ENCODE measurements at places on chromosomes 5 and 9.

DNA sequence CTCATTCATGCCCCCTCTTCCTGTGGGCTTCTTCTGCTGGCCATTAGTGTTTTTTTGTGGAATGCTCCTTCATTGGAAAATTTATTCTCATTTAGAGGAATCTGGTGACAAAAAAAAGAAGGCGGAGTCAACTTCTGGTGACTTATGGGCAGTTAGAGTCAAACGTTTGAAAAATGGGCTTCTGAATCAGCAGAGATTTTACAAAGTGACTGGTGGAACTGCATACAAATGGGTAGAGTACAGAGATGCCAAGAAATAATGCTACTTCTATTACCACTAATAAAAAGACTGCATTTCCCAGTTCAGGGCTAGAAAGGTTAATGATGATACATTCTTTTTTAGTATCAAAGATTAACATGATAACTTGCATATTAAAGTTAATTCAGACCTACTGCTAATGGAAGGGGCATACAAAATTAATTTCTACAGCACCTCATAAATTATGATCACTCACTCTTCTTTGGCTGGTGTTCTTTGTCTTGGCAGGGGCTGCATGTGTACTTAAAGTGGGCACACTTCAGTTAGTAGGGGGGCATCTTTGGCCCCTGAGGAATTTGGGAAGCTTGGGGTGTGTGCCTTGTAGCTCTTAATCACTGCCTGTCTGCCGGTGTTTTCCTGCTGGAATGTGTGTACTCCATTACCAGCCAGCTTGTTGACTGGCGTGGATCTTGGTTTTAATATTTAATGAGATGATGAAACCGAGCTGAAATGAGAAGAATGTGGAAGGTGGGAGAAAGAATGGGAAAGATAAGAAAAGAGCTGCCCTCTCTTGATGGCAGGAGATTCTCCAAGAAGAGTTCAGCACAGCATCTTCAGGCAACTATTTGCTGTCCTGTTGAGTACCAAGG is 148.9 kb downstream of the DOCK2 start:
- DNase-seq = no peak

GRCh38 chr5:59548807-59549357 is 344.6 kb downstream of the PDE4D start:
- DNase-seq = no peak

DNA sequence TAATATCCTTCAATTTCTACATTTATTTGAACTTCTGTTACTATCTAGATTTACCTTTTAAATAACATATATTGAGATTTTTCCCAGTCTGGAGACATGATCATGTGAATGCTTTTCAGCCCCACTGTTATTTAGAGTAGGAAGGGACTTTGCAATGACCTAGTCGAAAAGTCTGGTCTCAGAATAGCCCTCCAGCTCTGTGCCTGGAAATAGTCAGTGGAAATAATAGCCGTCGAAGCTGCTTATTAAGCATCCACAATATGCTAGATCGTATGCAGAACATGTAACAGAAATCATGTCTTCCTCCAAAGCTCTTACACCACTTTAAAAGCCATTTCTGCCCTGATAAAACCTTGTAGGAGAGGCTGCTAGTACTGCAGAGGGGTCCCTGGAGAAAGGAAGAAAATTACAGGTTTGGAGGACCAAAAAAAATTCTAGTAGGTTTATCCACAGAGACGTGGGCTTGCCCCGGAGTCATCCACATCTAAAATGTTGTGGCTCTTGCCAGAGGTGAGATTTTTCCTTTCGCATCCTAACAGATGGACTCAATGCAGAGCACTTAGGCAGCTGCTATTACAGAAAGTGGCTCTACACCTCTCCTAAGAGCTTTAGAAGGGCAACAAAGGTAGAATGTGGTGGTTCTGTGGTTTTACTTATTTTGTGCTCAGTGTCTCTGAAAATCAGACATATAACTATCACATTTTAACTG is 2.5 kb upstream of the FGF1 start:
- DNase-seq = no peak

GRCh38 chr5:2213121-2213730 is 330.5 kb upstream of the IRX4 start:
- DNase-seq = no peak

GRCh38 chr9:31519011-31519410 is 865.4 kb upstream of the ACO1 start:
- DNase-seq = no peak

DNA sequence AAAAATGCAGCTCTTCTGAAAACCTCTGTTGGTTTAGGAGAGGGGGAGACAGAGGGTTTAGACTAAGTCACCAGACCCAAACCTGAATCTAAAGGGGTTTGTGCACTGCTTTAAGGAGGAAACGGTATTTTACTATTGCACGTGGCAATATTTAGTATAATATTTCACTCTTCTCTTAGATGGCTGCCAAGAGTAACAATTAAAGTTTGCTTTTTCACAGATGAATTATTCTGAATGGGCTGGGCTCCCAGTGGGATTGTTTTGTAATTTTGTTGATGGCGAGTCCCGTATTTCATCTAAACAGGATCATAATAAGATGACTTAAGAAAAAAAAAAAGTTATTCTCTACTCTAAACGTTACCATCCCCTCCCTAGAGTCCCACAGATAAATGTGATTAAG is 245.4 kb downstream of the PCSK5 start:
- no peak for DNase-seq

DNA sequence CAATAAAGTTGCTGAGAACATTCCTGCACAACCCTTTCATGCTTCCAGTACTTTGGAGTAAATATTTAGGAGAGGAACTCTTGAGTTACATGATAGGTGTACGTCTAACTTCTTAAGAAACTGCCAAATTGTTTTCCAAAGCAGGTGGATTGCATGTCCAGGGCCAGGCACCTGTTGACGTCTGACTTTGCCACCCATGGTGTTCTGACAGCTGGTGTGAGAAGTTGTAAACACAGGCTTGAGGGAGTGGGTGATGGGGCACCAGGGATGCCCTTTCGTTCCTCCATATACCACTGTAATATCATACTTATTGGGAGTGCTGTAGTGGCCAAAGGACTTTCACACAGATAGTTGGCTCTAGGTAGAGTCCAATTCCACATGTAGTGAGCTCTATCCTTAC is 352.1 kb downstream of the GADD45G start:
- DNase-seq = no peak

DNA sequence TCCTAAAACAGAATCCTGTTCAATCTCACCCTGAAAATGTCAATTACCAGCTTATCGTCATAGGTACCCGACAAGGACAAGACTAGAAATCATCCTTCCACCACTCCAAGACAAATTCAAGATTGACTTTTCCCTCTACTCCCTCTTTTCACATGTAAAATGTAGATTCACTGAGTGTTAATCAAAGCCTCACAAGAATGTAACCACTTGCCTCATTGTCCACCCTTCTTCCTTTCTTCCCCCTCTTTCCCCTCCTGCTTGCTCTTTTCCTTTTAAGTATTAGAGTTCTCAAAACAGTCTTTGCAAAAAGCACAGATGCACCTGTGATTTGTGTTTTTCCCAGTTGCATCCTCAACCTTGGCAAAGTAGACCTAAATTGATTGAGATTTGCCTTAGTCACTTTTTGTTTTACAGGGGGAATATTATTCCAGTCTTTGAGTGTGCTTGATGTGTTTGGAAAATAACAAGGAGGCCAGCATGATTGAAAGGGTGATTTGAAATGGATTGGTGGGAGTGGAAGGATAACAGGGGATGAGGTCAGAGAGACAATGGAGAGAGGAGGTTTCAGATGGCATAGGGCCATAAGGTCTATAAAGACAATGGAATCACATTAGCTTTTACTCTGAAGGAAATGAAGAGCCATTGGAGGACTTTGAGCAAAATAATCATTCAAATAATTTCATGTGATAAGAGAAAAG is 231.3 kb upstream of the TYRP1 start:
- DNase-seq = no peak

DNA sequence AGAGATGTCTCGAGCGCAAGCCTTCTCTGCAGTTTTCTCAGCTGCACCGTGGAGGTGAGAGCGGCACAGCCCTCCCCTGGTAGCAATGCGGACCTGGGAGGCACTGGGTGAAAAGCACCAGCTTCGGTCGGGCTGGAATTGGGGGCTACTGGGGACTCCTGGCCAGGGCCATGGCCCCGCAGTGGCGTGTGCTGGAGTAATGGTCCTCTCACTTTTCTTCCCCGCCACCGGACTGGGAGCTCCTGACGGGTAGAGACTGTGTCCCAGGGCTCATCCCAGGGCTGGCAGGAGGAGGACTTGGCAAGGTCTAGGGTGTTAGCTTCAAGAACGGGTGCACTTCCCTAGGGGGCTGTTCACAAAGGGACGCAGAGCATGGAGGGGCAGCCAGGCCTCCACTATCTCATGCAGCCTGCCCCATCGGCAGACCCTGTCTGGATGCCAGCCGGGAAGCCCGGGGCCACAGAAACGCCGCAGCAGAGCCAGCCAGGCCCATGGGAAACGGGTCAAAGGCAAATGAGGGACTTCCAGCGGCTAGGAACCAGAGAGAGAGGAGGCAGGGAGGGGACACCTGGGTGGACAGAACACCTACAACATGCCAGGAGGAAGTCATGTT is 92.6 kb upstream of the MVB12B start:
- no peak for DNase-seq

DNA sequence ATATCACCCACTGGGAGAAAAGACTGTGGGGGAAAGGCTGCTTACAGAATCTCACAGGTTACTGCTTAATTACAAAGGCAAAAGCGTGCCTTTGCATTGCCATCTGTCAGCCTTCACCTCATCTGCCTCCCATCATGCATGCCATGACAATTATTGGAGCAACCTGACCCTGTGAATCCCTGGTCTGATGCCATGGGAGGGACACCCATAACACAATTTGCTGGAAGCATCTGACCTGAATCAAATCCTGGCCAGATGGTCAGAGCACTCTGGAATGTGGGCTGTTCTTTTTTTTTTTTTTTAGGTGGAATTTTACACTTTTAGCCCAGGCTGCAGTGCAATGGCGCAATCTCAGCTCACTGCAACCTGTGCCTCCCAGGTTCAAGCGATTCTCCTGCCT is 11.6 kb upstream of the RETREG1 start:
- DNase-seq = no peak

GRCh38 chr5:30891660-30892059 is 301.8 kb upstream of the CDH6 start:
- no peak for DNase-seq

DNA sequence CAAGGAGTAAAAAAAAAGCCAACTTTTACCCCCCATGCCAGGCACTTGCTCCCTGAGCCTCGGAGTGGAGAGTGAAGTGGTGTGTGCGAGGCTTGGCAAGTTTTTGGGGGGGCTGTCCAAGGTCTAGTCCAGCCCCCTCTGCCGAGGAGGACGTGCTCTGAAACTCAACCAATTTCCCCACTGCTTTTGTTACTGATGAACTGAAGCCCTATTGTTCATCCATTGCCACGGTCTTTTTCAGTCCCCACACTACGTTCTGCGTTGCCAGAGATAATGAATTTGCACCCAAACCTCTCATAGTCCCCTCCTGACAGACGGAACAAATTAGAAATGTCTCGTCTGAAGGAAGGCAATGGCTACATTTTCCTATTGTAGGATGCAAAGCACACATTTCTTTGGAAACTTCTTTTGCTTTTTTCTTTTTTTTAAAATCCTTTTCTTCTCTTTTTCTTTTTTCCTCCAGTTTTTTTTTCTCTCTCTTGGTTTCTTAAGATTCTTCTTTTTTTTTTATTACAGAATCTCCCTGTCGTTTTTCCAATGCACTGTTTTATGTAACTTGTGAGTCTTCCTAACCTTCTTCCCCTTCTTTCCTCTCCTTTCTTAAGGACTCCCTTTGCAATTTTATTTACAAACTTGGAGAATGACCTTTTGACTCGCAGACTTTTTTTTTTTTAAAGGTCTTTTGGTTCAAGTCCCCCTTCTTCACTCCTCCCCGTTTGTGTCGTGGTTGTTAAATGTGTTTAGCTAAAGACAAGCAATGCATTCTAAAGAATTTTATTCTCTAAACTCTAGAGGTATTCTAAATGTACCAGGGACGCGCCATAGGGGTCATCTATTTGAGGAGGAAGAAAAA is 209.5 kb downstream of the MEF2C start:
- no peak for DNase-seq

DNA sequence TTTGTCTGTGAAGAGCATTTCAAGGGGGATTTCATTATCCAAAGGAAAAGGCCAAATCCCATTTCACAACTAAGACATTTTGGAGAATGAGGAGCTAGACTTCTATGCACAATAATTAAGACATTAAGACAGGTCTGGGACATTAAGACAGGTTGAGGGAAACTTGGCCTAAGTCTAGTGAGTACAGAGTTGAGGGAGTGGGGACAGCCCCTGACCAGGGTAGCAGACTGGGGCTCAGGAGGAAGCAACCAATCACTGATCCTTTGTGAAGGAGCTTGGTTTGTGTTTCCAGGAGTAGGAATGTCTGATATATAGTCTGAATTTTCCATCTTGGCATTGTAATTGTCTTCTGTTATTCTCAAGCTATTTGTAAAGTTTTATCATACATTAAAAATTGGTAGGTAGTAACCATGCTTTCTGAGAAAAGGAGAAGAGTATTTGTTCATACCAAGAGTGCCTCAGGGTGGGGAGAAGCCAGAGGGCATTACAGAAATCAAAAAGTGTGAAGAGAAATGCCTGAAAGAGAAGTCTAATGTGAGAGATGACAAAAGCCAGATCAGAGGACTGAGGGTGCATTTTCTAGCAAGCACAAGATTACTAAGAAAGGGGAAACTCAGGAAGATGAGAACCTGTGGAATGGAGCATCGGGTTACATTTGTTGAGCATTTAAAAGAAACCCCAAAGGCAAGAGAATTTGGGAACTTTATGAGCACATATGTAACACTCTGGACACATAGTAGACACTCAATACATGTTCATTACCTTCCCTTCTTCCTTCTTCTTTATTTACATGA is 189.3 kb upstream of the PIK3R1 start:
- DNase-seq = no peak

- DNase-seq = no peak
Observed at GRCh38 chr5:54360925-54361662, 50.7 kb upstream of the ARL15 start.

DNA sequence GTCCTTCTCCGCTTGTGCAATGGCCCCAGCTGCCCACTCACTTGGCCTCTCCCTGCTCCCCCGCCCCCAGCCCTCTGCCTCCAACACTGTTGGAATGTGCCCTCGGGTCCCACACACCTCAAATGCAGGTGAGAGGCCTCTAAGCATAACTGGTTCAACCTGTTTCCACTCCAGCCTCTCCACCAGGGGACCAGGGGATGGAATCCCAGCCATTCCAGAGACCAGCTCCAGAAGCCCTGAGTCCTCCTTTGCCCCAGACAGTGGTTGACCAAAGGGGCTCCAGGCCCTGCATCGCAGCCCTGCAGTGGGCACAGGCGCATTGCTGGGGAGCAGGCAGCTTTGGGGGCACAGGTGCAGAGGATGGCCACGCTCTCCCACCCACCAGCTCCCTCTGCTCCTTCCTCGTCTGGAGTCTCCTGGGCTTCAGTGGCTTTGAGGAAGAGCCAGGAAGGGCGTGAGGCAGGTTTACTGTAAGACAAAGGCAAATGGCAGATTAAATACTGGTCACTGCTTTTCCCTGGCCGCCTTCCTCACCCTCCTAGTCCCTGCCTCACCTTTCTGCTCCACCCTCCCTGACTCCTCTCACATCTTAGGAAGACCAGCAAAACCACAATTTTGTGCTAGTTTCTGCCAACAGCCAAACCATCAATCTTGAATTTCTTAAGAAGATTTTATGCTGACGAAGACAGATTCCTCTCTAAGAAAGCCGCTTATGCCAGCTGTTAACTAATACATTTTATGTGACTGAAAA is 29.1 kb upstream of the IRX2 start:
- no peak for DNase-seq

GRCh38 chr9:89036383-89036782 is 45.1 kb downstream of the S1PR3 start:
- DNase-seq = no peak

- DNase-seq = no peak
Observed at GRCh38 chr9:34592895-34593601, 3.5 kb upstream of the CNTFR start.

GRCh38 chr9:75117564-75117963 is 29.2 kb downstream of the OSTF1 start:
- DNase-seq = no peak
